ENCODE measurements at places on chromosomes 7 and 10.

DNA sequence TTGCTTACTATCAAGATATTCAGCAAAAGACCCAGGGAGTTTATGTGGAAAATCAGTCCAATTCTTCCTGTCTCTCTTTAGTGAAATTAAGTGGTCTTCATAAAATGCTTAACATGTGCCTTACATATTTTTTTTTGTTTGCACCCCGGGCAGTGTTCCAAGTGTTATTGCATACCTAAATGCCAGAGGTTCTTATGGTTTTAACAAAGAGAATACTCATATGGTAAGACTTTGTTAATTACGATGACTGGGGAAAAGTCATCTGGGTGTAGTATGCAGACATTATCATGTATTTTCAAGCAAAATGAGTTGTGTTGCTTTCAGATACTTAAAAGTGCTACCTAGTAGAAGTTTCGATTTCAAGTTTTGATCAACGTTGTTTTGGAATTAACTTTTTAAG lies 82.6 kb downstream of the PRKG1 start:
- DNase-seq, result no peak

DNA sequence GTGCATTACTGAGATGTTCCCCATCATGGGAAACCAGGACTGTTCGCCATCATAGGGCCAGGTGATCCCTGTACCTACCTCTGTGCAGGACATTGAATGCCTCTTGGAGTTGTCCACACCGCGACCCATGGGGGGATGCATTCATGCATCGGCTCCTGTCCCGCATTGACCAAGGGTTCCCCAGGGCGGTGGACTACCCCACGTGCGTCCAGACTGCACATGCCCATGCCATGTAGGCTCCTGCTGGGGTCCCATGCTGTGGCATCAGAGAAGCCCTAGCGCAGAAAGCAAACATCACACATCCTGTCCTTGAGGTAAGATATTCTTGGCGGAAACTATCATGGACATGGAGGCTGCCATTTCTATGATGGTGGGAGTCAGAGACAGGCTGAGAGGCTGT lies 121.6 kb upstream of the UNC5B start:
- no peak for DNase-seq

- no peak for DNase-seq
Measured at GRCh38 chr7:31663072-31663471, 23.9 kb upstream of the PPP1R17 start.

GRCh38 chr10:9296190-9296589 lies 1241.7 kb downstream of the GATA3 start:
- DNase-seq, result no peak

DNA sequence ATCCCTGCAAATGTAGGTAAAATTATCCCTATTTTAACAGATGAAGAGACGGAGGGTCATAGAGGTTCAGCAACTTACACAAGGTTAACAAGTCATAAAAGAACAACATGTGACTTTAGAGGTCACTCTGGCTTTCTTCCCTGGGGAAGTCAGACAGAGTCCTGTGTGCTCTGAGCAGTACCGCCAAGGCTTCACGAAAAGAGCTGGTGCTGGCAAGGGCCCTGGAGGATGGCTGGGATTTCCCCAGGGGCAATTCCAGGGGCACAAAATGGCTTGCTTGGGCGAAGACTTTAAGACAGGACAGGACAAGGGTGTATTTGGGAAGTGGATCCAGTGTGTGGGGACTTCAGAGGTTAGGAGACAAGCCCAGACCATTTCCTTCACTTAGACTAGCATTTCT lies 144.1 kb downstream of the PIP4K2A start:
- DNase-seq, result no peak

DNA sequence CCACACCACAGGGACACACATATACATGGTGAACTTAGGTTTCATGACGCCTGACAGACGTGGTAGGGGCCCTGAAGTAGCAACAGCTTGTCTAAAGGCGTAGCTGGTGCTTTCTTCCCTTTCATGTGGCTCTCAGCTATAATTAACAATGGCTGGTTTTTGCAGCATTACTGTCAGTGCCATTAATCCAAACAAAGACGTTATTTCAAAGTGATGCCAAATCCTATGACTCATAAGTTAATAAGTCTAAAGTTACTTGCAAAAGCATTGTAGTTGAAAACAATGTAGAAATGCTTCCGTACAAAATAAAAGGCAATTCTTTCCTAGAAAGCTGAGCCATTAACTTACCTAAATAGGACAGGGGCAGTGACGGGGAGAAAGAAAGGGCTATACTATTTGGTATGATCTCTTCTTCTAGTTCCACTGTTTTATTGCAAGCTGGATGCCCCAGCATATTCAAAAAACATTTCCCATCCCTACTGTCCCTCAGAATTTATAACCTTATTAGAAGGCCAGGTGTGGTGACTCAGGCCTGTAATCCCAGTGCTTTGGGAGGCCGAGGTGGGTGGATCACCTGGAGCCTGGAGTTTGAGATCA lies 105.4 kb downstream of the ODAD2 start:
- no peak for DNase-seq

DNA sequence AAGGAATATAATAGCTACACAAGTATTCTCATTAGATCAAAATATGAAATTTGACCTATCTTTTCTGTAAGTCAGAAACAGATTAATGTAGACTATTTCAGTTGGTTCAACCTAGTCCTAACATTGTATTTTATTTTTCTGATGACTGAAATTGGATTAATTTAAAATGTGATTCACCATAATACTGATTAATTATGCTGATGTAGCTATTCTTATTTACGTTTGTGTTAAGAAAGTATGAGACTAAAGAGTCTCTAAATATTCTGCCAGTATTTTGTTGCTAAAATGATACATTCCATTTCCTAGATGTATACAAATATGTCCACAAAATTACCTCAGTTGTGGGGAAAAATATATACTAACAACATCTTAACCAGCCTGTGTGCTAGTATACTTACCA lies 18.3 kb downstream of the MARCHF5 start:
- no peak for DNase-seq

DNA sequence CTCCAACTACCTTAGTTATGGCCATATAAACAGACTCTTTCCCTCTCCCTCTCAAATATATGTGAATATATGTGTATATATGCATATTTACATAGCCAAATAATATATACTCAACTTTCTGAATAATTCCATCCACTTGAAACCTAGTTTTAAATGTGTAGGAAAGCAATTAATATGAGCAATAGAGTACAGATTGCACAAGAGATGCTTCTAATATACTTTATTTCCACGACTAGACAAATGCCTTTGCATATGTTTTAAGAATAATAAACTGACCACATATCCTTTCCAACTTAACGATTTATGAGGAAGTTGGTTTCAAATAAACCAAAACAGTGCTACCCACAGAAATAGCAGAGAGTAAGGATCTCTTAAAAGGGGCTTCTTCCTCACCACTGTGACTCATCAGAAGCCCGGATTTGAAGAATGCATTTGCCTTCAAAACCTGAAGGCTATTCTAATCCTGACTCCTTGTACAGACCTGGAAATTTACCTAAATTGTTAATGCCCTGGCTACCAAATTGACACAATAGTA lies 266.3 kb downstream of the AHR start:
- peak; percentile 78 for DNase-seq

- no peak for DNase-seq
Measured at GRCh38 chr7:139058943-139059342, 23.1 kb upstream of the ZC3HAV1L start.

GRCh38 chr7:32154797-32155196 lies 84.6 kb upstream of the PDE1C start:
- no peak for DNase-seq

GRCh38 chr10:112981553-112981952 lies 31.5 kb downstream of the TCF7L2 start:
- peak; percentile 85 for DNase-seq

- DNase-seq, result no peak
Measured at GRCh38 chr7:112926018-112926417, 135.8 kb upstream of the TMEM168 start.

DNA sequence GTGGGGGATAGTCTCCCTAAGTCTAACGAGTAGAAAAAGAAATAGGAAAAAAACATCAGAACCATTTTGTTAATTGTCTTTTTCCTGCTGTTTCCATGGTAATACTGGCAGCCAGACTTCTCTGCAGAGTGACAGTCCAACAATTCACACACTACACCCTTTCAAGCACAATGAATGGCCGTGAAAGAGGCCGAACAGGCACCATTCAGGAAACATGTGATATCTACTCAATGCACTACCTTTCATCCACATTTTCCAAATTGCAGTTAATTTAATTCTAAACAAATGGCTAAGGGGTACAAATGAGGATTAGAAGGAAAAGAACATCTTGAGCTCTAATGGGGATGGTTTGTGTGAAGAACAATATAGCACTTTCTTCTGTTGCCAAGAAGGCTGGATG lies 358.5 kb upstream of the ANKRD30A start:
- no peak for DNase-seq

GRCh38 chr7:100694098-100694745 lies at the start of gene GIGYF1:
Gene GIGYF1 (minus strand): TSS chr7:100694250. CDS start chr7:100688238, 6,012 bp downstream.
- DNase-seq, result peak; percentile 86

DNA sequence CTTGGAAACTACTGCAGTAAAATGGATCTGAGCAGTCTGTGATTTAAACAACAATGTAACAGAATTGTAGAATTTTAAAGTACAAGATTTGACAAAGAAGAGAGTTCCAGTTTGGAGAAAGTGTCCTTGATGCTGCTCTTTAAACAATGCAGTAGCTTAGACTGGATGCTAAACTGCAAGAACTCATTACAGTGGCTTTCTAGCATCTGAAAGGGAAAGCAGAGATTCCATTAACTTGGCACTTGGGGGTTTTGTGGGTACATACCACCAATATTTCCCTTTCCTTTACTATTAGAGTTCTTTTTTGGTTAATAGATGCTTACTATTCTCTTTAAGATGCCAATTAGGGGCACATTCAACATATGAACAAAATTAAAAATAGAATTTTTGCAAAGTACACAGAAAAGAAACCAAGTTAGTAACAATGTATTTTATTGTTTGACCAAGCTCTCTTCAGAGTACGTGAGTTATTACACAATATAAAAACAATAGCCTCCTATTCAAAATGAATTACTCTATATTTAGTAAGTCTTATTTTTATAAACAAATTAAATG lies 11.9 kb downstream of the PSTK start:
- no peak for DNase-seq

- DNase-seq, result no peak
Measured at GRCh38 chr7:96773483-96773882, 63.8 kb upstream of the SEM1 start.

GRCh38 chr7:66301737-66302136 lies 96.6 kb downstream of the TPST1 start:
- DNase-seq, result peak; percentile 66

GRCh38 chr7:3307435-3307834 lies 6.4 kb downstream of the SDK1 start:
- DNase-seq, result no peak

- no peak for DNase-seq
Measured at GRCh38 chr7:15546272-15546792, 15.5 kb downstream of the AGMO start.

- no peak for DNase-seq
Measured at GRCh38 chr7:179948-180694, 12.2 kb upstream of the FAM20C start.

DNA sequence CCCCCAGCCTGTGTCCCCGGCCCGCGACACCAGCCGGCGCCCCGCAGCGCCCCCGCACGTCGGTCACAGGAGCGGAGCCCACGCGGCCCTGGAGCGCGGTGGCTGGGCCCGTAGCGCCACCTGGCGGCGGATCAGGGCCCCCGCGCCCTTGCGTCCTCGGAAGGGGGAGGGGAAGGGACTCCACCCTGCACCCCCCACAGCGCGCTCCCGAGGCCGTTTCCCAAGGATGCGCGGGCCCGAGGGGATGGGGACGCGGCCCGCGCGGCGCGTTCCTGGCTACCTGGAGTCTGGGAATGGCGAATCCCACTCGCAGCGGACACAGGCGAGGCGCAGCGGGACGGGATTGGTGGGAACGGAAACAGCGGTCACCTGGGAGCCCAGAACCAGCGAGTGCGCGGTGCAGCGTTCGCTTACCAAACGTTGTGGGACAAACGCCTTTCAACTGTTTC lies 23.8 kb upstream of the MKI67 start:
- DNase-seq, result peak; percentile 86

DNA sequence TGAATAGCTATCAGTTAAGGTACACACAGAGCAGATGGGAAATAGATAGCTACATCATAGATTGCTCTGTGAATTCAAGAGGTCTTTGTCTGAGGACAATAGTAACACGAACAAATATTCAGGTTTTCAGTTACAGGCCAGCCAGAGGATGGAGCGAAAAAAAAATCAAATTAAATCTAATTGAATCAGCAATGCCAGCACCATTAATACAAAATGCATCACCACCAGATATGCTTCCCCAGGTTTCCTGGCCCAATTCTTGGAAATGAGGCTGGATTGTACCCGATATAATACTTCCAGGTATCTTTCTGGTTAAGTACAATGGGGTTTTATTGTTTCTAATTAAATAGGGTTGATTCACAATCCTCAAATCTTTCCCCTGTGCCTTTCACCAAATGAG lies 975.8 kb upstream of the AUTS2 start:
- no peak for DNase-seq

DNA sequence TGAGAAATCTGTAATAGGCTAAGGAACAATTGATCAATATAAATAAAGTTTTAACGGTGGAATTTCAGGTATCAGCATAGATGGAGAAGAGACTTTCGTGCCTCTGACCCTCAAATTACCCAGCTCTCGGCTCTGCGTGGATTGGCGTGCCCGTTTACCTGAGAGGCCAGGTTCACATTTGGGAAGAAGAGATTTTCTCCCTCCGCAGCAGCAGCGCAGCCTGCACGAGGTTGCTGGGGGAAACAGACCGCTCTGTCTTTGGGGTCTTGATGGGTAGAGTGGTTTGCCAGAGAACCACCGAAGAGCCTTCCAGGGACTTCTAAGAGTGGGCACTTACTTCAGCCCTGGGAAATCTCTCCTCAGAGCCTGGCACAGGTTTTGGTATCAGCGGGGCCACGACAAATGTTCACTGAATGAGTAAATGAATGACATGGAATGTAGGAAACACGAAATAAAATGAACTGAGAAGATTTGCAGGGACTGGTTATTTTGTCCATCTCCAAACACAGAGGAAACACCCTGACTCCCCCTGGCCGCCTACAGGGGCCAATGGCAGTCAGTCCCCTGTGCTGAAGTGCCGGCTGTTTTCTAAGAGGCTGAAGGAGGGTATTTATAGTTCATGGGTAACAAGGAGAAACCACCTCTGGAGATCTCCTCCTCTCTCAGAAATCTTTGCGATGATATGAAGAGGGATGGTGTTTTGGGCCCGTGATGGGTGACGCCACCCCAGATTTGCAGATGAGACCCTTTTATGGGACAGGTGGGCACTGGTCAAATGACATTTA lies 338.5 kb downstream of the ADARB2 start:
- no peak for DNase-seq

GRCh38 chr7:40077849-40078248 lies 56.6 kb downstream of the MPLKIP start:
- DNase-seq, result peak; percentile 65

GRCh38 chr10:74227697-74228424 lies 76.8 kb downstream of the ADK start:
- DNase-seq, result peak; percentile 64

All from hematopoietic multipotent progenitor cell treated with erythropoietin and hydrocortisone succinate and interleukin-3 and kit ligand, for 4 days (in vitro differentiated cells).